Cortex of kidney (tissue), 1 donor: ENCODE measurements at places on chromosomes 13 and 19.

- DNase-seq, result no peak
These were observed 70.5 kb downstream of the IRS2 start for GRCh38 chr13:109715902-109716301.

GRCh38 chr19:43584484-43584883 is 8.9 kb downstream of the PINLYP start:
- no peak for DNase-seq

GRCh38 chr13:106311004-106311403 is 224.5 kb downstream of the EFNB2 start:
- no peak for DNase-seq

GRCh38 chr13:112204346-112205327 is 137.7 kb downstream of the SOX1 start:
- DNase-seq, result no peak

GRCh38 chr13:31320946-31321345 is 121.2 kb downstream of the B3GLCT start:
- DNase-seq, result no peak

DNA sequence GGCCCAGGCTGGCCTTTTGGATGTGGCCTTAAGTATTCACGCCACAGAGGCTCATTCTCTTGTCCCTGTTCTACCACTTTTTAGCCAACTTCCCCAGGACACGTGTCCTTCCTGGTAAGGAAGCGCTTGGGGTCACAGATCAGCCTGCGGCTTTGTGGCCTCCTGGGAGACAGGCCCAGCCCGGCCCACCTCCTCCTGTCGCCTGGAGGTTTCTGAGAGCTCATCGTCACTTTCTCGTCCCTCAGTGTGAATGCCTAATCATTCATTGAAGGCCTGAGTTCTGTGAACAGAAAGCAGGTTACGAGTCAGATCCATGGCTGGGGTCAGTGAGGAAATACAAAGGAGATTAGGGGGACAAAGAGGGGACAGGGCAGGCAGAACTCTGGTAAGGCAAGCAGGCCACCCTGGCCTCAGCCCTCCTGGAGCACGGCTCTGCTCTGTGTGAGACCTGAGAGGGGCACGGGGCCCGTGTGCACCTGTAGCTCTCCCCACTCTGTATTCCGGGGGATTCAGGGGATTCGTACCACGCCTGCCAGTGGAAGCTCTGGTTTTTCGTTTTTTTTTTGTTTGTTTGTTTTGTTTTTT is 38.6 kb upstream of the TSHZ3 start:
- no peak for DNase-seq

DNA sequence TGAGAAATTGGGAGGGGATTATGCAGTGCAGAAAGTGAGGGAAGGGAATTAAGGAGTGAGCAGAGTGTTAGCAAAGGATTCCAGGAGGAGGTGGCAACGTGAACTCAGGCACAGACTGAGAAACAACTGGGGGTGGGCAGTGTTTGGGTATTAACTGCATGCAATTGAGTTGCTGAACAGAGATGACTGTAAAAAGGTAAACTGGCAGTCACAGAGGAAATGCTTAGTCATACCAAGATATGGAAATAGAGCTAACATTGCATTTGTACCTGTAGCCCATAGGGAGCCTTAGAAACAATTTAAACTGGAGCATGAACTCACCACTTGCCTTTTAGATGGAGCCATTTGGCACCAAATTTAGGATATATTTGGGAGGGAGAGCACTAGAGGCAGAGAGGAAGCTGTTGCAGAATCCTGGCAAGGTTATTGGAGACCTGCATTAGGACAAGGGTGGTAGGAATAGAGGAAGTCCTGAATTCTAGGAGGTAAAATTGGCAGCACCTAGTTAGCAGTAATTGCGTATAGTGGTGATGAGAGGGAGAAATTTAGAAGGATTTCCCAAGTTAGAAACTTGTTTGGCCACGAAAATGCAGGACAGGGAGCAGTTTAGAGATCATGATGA is 100.6 kb upstream of the FRY start:
- DNase-seq, result no peak

GRCh38 chr19:15864824-15865223 is 33.0 kb downstream of the CYP4F2 start:
- no peak for DNase-seq

DNA sequence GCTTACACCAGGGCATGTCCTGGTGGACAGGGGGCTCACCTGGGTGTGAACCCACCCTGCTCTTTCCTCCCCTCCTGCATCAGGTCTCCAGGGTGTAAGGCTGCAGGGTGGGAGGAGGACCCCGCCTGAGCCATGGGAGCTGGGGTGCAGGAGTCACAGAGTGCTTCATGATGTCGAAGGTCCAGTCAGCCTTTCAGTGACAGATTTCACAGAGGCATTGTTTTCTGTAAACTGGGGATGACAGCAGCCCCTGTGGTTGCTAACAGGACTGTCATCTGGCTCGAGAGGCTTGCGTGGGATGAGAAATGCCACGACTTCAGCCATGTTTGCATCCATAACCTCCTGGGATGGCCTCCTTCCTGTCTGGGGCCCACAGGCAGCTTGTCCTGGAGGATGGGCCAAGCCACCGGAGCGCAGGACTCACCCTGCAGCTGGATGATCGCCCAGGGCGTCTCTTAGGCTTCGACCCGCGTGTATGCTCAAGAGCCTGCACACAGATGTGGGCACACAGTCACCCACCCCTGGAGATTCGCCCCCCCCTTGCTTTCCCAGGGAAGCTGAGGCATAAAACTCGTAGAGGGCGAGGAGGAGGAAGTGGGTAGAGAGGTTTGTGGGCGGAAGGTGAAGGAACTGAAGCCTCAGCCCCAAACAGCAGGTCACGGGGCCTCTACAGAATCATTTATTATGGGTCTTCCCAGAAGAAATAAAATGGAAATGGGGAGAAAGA is 4.9 kb downstream of the NANOS3 start:
- no peak for DNase-seq

DNA sequence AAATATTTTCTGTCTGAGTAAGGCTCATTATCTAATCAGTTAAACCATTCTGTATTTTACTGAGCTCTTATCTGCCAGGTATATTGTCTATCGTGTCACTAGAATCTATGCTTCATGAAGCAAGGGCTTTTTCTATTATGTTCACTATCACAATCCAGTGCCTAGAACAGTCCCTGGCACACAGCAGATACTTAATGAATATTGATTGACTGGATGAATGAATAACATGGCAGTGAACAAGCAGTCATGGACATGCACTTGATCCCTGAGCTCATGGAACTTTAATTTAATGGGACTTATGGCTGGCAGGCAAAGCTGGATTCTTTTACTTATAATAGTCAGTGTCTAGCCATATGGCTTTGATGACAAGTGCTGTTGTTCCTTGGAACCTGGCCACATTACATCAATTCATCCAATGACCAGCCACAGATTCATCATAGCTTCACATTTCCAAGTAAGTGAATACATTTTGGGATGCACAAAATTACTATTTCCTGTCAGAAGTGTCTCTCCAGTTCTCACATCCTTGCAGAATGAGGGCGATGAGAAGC is 214.8 kb downstream of the COG6 start:
- DNase-seq, result no peak

DNA sequence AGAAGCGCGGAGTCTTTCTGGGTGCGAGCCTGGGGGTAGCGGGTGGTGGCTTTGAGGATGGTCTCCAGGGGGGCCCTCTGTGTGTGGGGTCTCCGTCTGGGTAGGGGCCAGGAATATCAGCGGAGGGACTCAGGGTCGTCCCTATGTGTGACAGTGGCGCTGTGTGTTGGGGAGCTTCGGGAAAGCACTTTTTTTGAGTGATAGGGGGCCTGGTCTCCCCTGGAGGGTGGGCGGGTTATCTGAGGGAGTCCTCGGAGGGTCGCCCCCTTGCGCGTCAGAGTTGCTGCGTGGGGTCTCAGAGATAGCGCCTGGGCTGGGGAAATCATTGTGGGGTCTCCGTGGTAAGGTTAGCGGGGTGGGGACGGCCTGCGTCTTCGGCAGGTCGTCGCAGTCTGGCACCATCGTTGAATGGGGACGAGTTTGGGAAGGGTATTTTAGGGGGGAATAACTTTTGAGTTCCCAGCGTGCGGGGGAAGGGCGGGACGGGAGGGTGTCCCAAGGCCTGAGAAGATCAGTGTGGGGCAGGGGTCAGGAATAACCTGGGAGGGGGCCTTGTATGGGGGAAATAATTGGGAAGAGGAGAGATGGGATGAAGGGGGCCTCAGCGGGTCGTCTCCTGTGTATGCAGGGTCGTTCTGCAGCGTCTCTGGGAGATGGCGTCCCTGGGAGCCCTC is 857 bp downstream of the IER2 start:
- DNase-seq, result no peak

DNA sequence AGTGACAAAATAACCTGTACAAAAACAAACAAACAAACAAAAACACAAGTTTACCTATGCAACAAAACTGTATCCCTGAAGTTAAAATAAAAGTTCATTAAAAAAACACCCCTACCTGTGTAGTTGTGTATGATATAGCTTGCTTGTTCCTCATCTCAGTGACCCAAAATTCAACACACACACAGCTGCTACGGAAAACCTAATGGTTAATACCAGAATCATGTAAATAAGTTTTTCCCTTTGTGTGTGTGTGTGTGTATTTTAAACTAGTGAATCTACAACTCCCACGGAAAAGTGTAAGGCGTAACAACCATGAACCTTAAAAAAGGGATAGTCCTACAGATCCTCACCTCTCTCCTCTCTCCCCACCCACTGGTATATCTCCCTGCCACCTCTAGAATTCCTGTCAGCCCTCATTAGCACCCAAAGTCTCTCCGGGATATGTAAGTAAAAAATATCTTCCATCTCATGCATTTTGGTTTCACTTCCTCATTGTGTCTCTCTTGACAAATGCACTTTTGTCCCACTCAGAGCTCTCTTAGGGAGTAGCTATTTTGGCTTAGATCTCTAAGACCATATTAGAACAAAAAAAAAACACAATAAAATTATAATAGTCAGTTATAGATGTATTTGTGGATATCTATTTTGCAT is 2236.5 kb downstream of the PCDH9 start:
- DNase-seq, result no peak

GRCh38 chr13:33519561-33520467 is 234.3 kb upstream of the STARD13 start:
- no peak for DNase-seq

DNA sequence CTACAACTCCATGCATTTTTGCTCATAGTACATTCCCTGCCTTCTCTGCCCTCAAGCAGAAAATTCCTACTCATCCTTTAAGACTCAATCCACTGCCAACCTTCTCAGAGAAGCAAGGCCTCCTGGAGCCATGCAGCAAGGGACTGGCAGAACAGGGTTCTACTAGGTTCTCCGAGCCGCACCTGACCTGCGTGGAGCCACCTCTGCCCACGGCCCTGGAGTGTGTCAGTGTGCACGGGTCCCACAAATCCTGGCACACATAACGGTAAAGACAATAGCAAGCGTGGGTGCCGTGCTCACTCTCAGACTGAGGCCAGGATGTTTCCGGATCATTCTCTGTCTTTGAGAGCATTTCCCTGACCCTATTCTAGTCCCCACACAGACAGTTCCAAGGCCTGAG is 30.0 kb downstream of the SOX1 start:
- DNase-seq, result no peak

GRCh38 chr13:24224232-24224680 is 63.7 kb downstream of the SPATA13 start:
- no peak for DNase-seq

DNA sequence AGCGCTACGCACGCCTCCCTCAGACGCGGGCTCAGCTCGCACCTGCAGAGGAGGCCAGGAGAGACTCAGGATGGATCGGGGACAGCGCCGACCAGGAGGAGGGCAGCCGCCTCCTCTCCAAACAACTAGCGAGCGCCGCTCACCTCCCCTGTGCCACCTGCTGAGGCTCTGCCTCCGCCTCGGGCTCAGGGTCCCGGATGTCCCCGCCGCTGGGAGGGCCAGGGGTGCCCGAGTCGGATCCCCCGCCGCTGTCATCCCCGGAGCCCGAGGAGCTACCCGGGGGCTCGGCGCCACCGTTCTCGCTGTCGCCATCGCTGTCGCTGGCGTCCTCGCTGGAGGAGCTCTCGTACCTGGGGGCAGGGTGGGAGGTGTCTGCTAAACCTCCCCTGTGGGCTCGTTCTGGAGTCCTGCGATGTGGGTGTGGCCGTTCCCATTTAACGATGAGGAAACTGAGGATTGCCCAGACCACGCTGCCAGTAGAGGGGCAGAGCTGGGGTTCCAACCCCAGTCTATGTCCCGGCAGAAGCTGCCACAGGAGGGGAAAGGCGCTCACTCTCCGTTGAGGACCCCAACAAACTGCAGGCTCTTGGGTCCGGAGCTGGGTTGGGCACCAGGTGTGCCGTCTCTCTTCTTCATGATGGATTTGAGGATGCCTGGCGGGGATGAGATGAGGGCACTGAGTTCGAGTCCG is 9.2 kb downstream of the KANK3 start:
- no peak for DNase-seq

DNA sequence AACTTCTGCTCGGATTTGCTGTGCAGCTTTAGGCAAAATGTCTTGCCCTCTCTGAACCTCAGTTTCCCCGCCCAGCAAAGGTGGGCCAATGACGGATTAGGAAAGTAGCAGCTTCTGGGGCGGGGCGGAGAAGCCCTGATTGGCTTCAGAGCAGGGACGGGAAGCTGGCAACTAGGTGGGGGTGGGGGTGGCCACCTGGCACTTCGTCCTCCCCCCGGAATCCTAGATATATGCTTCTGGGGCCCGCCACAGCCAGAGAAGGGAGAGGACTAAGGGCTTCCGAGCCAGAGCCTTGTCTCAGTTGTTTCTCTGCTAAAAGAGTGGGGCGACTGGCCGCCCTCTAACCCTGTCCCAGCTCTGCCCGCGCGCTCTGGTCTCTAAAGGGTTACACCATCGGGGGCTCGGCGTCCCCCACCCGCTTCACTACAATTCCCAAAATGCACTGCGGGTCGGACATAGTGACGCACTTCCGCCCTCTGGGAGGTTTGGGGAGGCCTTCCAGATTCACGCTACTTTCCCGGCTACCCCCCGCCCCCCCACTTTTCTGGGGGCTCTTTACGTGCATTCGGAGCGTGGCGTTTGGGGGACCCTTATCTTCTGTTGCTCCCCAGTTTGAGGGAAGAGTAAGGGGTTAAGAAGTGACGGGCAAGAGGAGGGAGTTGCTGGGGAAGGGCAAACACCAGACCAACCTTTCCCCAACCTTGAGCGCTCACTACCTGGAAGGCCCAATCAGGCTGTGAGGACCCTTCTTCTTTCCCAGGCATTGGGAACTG is 672 bp upstream of the IRF2BP1 start:
- no peak for DNase-seq

DNA sequence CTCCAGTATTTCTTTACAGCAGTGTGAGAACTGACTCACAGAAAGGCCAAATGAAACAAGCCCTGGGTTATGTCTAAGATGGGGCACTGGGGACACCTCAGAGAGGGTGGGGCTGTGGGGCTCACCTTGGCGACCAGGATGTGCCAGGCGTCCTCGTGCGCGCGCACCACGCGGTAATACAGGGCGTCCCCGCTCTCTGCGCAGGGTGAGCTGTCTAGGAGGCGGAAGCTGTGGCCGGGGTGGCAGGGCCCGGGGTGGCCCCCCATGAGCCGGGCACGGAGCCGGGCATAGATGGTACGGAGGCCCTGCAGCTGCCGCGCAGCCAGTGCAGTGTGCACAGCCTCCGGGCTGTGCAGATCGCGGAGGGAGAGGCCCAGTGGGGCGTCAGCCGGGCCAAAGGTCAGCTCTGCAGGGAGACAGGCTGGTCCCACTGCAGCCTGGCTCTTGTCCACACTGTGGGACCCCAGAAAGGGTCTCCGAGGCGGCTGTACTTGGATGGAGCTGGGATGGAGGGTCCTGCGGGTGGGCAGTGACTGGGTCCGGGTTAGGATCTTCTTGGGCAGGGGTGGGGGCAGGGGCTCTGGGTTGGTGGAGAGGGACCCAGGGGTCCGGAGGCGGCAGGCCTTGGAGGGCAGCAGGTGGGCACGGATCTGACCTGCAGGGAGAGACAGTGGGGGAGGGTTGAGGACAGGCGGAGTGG is 3.4 kb downstream of the PEAK3 start:
- DNase-seq, result no peak
